ENCODE measurements at places on chromosomes 5 and 9.

- DNase-seq: no peak
Measured at GRCh38 chr5:163079618-163080017, 357.8 kb upstream of the CCNG1 start.

DNA sequence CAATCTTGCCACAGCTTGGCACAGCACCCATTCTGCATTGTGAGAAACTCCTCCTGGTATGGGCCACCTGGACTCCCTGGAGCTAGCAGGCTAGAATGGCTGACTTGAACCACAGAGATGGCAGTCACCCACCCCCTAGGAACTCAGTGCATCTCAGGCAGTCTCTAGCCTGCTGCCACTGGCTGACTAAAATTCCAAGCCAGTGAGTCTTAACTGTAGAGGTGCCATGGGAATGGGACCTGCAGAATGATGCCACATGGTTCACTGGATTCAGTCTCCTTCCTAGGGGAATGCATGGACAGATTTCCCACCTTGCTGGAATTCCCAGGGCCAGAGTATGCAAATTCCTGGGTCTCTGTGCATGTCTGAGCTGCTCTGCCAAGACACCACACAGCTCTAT is 382.9 kb downstream of the MAN2A1 start:
- no peak for DNase-seq

DNA sequence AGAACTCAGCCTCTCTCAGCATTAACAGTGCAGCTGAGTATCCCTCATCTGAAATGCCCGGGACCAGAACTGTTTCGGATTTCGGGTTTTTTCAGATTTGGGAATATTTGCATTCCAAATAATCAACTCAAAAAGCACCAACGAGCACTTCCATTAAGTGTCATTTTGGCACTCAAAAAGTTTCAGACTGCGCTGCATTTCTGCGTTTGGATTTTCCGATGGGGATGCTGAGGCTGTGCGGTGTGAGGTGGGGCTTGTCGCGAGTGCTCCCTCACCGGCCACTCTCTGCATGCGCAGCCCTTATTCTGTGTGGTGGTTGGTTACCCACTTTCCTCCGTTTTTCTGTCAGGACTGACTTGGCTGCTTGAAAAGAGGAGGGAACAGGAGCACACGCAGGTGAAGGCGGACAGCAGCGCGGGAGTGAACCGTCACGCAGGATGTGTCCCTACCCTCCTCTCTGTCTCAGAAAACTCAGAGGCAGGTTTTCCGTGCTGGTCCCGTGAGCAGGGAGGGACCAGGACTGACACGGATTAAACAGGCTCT is 8.4 kb downstream of the UBAC1 start:
- DNase-seq: no peak

DNA sequence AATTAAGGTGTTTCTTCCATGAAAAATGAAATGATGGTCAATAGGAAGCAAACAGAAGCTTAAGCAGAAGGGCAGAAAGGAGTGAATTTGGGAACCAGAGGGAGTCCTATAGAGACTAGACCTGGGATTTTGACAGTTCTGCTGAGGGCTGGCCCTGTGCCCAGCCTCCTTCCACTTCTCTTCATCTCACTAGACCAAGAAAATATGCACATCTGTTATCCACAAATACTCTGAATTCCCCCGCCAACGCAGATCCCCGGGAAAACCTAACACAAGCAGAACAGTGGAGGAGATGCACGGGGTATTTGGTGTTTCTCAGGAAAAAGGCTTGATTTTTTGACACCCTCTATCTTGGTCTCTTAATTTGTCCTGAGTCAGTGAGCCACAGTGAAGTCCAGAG is 22.7 kb downstream of the GRIA1 start:
- DNase-seq: no peak

- DNase-seq: no peak
Measured at GRCh38 chr5:74107899-74108298, 481.9 kb downstream of the ARHGEF28 start.

GRCh38 chr5:103092676-103093075 is 27.3 kb downstream of the GIN1 start:
- no peak for DNase-seq

DNA sequence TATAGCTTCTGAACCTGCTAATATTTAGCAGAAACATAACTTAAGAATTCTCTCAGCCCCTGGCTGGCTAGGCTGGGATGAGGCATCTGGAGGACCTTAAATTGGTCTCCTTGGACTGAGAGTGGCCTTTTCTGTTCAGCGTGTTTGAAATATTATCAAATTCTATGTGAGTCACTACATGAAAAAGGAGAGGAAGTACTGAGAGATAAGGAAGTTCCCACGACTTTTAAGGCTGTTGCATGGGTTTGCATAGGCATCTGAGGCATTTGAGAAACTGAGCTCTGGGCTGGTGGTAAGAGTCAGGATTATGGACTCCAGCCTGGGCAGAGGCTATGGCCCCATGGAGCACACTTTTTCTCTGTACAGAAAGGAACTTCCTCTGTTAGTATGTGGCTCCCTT is 816.2 kb upstream of the GRAMD2B start:
- peak; percentile 64 for DNase-seq

DNA sequence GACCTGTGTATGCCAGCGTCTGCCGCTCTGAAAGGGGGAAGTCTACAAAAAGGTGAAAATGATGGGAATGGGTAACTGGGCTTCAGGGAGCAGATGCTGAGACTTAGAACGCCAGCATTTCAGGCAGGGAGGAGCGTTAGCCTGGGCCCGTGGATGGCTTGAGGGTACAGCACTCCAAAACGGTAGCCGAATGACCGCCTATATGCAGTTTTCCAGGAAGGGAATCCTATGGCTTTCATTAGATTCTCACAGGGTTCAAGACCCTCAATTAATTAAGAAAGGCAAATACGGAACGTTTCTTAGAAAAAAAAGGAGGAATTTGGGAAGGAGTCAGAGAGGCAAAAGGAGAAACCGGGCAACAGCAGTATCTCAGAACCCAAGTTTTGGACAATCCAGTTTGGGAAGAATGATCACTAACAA is 639 bp downstream of the AMACR start:
- DNase-seq: no peak

DNA sequence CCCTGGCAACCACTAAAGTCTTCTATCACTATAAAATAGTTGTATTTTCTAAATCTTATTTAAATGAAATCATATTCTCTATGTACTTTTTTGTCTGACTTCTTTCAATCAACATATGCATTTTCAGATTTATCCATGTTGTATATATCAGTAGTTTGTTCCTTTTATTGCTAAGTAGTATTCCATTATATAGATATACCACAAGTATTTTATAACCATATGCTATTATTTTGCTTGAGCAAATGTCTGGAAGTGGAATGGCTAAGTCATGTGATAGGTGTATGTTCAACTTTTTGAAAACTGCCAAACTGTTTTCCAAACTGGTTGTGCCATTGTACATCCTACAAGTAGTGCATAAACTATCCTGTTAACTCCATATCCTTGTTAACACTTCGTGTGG is 131.1 kb downstream of the CWC27 start:
- no peak for DNase-seq

DNA sequence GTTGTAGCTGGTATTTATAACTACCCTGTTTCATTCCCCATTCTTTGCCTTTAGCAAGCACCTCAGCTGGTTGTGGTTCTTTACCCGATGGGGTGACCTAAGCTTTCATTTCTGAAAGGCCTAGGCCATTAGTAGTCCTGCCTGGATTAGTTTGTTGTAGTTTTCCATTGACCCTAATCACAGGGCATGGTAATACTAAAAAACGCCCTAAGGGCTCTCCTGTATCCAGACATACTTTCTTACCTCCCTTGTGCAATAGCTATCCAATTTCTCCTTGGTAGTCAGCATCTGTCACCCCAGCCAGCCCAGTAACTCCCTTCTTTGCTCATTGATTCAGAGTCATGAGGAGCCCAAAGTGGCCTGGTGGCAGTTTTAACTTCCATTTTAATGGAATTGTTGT is 24.0 kb downstream of the TMOD1 start:
- DNase-seq: peak; percentile 82

GRCh38 chr5:57456531-57457135 is 26.0 kb downstream of the ACTBL2 start:
- no peak for DNase-seq

- no peak for DNase-seq
Measured at GRCh38 chr5:112317866-112318265, 101.2 kb downstream of the EPB41L4A start.

DNA sequence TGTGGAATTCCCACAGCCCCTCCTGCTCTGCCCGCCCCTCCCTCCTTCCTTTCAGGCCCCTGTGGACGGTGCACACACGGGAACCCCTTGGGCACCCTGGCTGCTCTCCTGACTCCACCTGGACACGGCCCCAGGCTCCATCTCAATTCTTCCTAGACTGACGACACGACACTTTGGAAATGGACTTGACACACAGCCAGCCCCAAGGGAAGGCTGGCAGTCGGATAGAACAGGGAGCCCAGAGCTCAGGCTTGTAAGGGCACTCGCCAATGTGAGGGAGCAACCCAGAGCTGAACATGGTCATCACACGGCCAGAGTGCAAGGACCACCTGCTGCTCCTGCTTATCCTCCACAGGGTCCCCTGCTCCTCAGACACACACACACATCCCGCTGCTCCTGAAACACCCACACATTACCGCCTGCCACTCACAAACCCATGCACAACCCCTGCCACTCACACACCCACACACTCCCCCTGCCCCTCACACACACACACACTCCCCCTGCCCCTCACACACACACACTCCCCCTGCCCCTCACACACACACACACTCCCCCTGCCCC is 8.9 kb downstream of the SLC9A3 start:
- DNase-seq: no peak

- DNase-seq: no peak
Measured at GRCh38 chr9:104923740-104924139, 4.2 kb downstream of the ABCA1 start.

GRCh38 chr9:19186232-19186631 is 44.3 kb upstream of the DENND4C start:
- no peak for DNase-seq

DNA sequence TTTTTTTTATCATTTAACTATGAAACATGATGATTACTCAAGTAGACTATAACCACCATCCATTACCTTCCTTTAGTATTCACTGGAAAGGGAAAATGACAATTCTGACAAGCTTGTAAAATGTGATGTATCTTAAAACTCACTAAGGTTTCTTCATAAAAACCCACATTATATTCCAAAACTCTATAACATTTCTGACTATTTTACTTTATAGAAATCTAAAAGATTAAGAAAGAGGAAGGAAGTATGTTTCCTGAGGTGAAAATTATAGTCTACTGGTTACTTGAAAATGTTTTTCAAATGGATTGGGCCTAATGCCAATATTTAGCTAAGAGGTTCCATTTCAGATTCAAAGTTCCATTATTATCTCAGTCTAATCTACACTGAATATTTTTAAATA is 1982.2 kb upstream of the C9orf72 start:
- no peak for DNase-seq

DNA sequence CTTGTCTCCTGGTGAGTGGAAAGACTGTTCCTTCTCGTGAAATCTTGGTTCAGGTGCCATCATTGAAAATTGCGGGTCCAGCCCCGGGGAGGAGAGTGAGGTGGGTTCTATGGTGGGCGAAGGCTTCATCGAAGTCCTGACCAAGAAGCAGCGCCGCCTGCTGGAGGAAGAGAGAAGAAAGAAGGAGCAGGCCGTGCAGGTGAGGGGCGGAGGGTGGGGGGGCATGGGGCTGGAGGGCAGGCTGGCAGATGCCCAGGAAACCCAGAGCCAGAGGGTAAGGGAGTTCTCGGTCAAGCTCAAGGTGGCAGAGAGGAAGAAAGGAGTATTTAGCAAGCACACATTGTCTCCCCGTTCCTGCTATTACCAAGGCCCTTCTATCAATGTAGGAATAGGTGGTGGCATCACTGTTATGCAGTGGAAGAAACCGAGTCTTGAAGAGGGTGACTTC is 24.3 kb upstream of the POMT1 start:
- peak; percentile 38 for DNase-seq

DNA sequence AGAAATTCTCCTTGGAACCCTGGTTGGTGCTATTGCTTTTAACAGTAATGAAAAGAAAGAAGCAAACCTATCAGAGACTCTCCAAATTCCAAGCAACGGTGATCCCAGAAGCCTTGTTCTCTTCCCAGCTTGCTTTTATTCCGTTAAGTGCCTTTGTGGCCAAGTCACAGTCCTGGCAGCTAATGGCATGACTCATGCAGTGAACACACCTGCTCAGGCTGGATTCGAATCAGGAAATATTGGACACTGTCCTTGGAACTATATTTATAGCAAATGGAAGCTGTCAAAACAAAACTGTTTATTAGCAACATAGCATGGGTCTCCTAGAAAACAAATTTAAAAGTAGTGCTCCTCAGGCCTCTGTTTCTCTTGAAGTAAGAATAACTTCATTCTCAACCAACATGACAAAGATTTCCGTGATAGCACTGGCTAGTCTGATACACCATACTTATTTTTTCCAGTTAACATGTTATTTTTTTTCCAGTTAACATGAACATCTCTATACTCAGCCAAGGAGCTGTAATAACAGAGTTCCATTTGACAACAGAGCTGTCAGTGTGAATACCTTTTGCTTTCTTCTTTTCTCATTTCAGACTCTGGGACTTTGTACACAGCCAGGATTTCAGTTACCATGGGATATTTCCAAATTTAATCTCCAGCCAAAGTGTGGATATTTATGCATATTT is 502.4 kb downstream of the GADD45G start:
- peak; percentile 55 for DNase-seq

- DNase-seq: no peak
Measured at GRCh38 chr9:129270205-129270604, 92.1 kb upstream of the IER5L start.

- peak; percentile 18 for DNase-seq
Measured at GRCh38 chr5:64384765-64385164, 121.0 kb upstream of the RGS7BP start.

DNA sequence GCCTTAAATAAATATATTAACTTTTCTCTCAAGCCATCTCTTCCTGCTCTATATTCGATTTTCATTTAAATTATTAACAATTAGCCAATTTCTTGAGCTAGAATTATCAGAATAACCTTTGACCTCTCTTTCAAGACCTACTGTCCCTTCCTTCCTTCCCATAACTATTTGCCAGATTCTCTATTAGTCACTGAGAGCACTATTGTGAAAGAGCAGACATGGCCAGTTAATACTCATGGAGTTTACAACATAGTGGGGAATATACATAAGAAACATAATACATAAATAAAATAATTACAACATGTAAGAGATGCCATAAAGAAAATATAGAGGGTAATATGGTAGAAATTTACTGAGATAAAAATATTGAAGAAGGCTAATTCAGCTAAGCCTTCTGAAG is 72.1 kb upstream of the CHD1 start:
- DNase-seq: peak; percentile 75

DNA sequence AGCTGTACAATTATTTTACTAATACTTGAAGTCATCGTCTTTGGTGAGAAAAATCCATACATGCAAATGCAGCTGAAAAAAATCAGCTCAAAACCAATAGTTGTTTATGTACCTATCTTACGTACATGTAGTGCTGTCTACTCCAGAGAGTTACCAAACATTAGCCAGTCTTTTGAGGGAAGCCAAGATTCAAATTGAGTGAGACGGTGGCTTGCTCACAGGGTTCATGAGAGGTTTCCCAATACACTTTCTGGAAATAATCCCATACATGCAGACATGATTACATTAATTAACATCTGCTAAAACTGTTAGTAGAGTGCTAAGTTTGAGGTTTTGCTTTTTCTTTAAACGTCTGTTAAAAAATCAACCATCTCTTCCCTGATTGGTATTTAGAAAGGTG is 2.3 kb downstream of the C9orf72 start:
- DNase-seq: no peak

Data from mesenchymal stem cell (in vitro differentiated cells and primary cell).